Brain pericyte (primary cell): ENCODE measurements at places on chromosomes 13 and 19.

GRCh38 chr13:23963947-23964346 is 66.6 kb upstream of the C1QTNF9B start:
- DNase-seq = no peak

- no peak for DNase-seq
Measured at GRCh38 chr13:48221686-48222187, 11.3 kb upstream of the ITM2B start.

GRCh38 chr13:75296641-75297040 is 185.3 kb downstream of the TBC1D4 start:
- DNase-seq = no peak

GRCh38 chr19:16605553-16605994 is 22.4 kb downstream of the MED26 start:
- DNase-seq = no peak

DNA sequence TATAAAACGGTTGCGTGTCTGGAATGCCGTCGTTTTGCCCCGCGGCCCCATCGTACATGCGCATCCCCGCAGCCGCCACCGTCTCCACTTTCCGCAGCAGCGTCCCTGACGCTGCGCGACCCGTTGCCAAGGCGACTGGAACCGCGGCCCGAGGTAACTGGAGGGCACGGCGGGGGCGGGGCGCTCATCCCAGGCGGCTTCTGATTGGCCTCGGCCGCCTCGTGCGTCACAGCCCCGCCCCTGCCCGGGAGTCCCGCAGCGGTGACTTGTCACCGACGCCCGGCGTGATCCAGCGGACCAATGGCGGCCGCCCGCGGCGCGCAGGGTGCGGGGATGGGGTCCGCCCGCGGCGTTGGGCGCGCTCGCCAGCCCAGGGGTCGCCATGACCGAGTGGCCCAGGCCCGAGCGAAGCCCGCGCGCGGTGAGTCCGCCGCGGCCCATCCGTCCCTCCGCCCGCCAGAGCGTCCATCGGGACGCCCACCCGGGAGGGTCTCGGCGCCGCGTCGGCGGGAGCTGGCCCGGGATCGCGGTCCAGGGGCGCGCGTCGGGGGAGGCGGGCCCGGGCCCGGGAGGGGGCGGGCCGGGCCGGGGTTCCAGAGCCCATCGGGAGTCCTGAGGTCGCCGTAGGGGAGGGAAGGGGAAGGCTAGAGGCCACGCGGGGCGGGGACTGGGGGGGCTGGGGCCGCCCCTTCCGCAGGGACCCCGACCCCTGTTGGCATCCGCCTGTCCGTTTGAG is at the start of gene ZSCAN1:
ZSCAN1 (plus strand) TSS at position 285 of the 736 bp plus-strand sequence. CDS start 3,812 bp downstream, outside the sequence.
- DNase-seq = no peak

DNA sequence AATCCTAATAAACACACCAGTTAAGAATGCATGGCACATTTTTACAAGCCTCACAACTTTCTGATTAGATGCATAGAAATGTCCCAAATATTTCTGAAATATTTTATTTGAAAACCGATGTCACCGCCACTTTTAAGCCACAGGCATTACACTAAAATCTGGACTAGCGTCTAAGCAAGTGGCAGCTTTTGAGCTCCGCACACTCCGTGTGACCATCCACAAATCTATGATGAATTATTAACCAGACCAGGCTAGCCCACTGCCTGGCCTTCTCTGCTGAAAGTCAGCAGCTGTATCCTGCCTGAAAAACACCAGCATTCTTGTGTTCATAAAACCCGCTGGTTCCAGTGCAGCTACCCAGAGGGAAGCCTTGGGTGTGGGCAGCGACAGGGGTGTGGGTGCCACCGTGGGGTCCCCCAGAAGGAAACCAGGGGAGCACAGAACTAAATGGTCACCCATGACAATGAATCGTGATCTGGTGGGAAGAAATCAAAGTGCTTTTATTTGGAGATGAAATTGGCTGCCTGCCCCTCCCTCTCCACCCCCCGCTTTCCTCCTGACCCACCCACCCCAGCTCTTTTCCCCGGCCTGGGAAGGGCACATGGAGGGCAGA is 13.8 kb downstream of the RASA3 start:
- no peak for DNase-seq

- no peak for DNase-seq
Measured at GRCh38 chr13:41384749-41385503, 72.4 kb upstream of the RGCC start.

- DNase-seq = no peak
Measured at GRCh38 chr13:99308471-99309087, 1.4 kb upstream of the GPR183 start.

- no peak for DNase-seq
Measured at GRCh38 chr13:112968380-112968909, 569 bp upstream of the MCF2L start.

DNA sequence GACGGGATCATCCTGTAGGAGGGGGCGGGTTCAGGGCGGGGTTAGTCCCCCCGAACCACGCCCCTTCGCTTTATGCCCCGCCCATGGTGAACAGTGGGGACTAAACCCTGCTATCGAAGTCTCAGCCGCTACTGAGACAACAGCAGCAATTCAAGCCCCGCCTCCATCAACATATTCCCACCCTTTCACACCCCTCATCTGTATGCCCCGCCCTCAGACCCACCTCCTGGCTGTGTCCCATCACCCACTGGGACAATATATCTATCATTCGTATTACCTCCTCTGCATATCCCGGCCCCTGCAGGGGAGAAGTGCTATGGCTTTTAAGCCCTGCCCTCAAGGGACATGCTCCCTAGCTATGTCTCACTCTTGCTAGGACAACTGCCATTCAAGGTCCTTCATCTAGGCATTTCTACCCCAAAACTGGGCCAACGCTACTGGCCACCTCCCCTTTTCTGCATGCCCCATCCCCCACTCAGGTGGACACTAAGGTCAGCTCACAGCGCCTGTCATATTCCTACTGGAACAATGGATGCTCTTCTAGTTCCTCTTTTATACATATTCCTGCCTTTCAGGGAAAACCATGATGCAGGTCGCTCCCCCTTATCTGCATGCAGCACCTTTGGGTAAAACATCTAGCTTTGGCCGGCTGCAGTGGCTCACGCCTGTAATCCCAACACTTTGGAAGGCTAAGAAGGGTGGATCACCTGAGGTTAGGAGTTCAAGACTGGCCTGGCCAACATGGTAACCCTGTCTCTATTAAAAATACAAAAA is 11.9 kb downstream of the LRFN1 start:
- DNase-seq = no peak

- no peak for DNase-seq
Measured at GRCh38 chr13:109251956-109252355, 534.4 kb downstream of the IRS2 start.
